Breast epithelium (tissue), 4 donors: ENCODE measurements at places on chromosomes 13 and 19. TPM values are rescaled to one million over a fixed set of nuclear protein-coding genes. Genes with fewer than 3 reads are reported as not detected.

DNA sequence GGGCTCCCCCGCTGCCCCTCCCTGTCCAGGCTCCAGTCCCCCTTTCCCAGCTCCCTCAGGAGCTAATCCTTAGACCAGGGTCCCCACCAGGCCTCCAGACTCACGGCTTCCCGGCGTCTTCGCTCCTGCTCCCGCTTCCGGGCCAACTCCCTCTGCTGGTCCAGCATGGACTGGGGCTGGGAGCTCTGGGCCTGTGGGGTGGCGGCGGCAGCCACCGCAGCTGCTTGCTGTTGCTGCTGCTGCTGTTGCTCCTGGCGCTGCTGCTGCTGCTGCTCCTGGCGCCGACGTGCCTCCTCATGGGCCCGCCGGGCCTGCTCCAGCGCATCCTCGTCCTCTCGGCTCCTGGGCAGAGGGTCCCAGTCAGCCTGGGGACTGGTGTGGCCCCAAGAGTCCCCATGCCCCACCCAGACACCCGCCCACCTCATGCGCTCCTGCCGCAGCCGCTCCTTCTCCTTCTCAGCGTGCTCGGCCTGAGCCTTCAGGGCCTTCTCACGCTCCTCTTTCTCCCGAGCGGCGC, 6.4 kb upstream of the EPHX3 start:
- no peak for DNase-seq

DNA sequence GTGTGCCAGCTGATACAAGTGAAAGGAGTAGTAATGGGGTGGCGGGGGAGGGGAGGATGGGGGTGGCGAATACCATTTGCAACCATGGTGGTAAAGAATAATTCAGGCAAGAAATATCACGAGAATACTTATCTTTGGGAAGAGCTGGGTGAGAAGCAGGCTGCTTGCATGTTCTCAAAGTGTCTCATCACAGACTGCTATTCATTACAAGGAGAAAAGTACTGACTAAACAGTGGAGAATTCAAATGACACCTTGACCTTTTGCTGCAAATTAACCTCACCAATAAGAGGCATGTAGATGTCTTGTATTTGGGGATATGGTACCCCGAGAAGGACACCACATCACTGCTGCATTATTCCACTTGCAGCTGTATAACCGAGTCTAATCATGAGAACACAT, 585.7 kb upstream of the GPC6 start:
- DNase-seq = no peak

- DNase-seq = no peak
These were observed 14.2 kb upstream of the PDX1 start for GRCh38 chr13:27905650-27906049.

KLK3 gene
- total RNA-seq = 0.32 TPM

LINGO3 gene
- not detected for total RNA-seq
